ENCODE measurements at places on chromosomes 6 and 20.
A peak's percentile ranks its signal among the peaks of the same experiment; 100 is the strongest.

GRCh38 chr6:50899306-50899870 lies 80.7 kb downstream of the TFAP2B start:
- DNase-seq, result no peak

DNA sequence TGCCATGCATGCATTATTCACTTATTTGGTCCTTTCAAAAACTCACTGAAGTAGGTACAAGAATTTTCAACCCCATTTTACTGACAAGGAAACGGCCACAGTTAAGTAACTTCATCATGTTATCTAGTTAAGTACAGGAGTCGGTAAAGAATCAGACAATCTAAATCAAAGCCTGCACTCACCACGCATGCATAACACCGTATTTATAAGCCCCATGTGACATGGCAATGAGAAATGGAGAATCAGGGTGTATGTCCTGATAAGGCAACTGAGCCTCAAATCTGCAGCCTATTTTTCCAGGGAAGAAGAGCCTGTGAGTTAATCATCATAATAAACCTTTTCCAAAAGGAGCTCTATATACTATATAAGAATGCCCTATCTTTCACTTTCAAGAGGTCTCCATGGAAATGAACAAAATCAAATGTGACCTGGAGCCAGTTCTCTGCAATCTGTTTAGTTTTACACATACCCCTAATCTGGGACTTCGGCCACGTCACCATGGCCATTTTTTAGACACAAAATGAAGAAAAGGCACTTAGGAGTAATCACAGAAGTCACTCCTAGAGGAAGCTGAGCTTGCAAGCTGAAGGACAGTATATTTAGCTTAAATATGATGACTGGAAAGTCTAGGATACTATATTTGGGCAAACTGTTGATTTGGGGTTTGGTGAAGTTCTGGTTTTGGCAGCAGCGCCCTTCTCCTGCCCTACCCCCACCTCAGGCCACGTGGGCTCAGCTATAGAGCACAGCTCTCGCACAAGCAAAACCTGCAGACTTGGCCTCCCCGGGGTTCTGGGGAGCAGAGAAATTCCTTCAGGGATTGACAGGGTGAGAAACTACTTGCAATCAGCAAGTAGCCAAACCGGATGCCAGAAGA lies 19.2 kb downstream of the TRAM2 start:
- DNase-seq, result no peak

DNA sequence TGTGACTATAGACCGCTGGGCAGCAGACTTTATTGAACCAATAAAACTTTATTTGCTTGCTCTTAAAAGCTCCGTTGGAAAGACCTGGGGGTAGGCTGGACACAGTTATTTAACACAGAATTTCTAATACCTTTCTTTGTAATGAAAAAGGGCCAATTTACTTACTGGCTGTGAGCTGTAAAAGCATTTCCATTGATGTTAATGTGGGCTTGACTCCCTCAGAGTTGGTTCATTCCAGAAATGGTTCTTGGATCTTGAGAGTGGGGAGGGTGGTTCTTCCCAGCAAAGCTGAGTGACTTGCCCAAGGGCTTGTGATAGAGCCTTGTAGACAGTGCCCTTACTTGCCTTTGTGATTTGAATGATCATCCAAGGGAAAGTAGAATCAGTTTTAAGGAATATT lies 100.6 kb downstream of the SOX4 start:
- DNase-seq, result no peak

DNA sequence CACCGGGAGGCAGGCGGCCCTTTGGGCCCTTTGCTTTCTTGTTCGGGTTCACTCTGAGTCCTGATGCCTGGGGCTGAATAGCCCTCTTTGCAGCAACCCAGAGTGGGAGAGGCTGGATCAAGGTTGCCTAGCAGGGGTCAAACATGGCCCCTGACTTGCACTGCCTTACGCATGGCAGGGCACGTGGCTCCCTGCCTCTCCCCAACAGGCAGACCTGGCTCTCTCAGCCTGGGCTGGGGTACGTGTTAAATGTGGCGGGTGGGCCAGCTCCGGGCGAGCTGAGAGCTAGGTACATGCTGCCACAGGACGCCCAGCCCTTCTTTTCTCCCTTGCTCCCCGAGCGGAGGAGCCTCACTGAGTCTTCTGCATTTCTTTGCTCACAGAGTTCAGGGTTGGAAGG lies 7.3 kb downstream of the C6orf132 start:
- DNase-seq, result no peak

DNA sequence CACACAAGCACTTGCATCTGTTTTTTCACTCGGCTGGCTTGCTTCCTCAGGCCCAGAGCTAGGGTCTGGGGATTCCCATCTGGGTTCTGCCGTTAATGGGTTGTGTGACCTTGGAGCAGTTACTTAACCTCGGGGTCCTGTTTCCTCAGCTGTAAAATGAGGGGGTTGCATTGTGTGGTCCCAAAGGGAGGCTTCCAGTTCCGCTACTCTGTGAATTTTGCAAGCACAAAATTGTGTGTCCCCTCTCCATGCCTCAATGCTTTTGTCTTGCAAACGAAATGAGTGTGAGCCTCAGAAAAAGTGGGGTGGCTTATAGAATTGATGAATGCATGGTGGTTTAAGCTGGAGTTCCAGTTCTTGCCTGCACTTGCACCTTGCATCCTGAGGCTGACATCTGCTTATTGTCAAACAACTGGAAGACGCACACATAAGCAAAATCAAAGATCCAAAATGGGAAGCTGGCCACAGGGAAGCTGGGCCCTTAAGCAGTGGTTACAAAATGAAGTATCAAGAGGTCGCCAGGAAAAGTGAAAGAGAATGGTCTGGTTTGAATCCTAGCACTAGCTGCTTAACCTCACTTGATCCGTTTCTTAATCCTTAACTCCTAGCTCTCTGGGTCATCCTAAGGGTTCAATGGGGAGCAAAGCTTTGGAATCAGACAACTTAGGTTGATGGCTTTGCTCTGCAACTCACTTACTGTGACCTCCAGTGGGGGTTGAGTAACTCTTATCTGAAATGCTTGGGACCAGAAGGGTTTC lies 490.6 kb downstream of the DHX35 start:
- DNase-seq, result no peak

- no peak for DNase-seq
Observed at GRCh38 chr6:52087498-52087999, at the start of gene PKHD1. Gene PKHD1 (minus strand): TSS chr6:52087613. CDS start chr6:52084933, 2,680 bp downstream.

- no peak for DNase-seq
Observed at GRCh38 chr6:6362056-6362840, 41.8 kb upstream of the F13A1 start.

DNA sequence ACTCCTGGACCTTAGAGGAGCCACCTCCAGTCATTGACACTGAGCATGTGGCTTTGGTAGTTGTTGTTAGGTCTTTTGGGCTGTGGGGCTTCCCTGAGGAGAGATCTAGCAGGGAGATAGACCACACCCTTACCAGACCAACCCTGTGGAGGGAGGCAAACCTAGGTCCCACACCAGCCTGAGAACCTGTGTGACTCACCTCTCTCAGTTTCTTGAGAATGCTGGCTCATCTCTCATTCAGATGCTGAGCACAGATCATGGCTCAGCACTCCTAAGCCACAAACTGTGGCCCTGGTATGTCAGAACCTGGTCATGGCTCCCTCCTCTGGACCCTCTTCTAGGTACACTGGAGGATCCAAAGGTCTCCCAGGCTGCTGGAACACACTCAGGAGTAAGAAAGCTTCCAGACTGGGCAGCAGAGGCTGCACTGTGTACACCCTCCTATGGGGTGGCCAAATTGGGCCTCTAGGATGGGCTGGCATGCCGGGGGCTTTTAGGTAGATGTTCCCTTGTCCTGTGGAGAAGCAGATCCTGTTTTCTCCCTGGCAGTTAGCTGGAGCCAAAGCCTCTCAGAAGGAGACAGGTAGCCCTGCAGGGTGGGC lies 1294.5 kb downstream of the KHDRBS2 start:
- DNase-seq, result no peak

DNA sequence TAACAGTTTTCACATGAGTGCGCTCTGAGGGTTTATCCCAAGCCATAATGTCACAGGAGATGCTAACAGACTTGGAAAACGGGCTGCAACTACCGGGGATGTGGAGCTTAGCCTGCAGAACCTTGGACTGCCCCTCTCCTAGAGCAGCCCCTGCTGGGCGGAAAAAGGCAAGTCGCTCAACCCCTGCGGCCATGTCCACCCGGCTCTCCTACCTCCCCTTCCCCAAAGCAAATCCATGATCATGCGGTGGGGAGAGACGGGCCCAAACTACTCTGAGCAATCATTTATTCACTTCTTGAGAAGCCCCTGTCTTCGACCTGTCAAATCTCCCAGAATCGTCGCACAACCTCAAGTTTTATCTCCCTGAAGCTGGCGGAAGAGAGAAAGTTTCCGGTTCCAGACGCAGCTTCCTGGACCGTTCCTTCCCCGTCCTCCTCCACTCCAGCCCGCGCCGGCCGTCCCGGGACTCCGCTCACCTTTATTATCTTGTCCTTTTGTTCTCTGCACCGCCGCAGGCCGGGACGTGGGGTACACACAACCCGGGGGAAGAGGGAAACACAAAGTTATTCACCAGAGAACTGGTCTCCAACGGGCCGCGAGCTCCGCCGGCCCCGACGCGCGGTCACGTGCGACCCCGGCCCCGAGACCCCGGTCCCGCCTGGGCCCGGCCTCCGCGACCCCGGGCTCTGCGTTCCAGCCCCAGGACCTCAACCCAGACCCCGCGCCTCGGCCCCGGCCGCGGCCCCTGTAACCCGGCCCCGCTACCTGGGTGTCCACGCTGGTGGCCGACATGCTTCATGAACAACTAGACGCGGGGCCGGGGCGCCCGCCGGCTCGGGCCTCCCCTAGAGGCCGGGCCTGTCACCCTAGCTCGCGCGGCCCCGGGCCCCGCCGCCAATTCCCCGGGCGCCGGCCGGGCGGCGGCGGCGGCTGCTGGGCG lies 560 bp downstream of the YTHDF1 start:
- peak; percentile 33 for DNase-seq

GRCh38 chr20:4524792-4525191 lies 196.9 kb upstream of the PRND start:
- no peak for DNase-seq

- no peak for DNase-seq
Observed at GRCh38 chr6:150684161-150684560, 84.5 kb downstream of the PLEKHG1 start.

- no peak for DNase-seq
Observed at GRCh38 chr6:9233226-9233625, 797.9 kb upstream of the SLC35B3 start.

- no peak for DNase-seq
Observed at GRCh38 chr6:73802366-73802765, 106.4 kb downstream of the CD109 start.

GRCh38 chr20:15814360-15814759 lies 758.9 kb downstream of the KIF16B start:
- no peak for DNase-seq

- DNase-seq, result no peak
Observed at GRCh38 chr20:32522526-32522775, 62.7 kb downstream of the NOL4L start.

DNA sequence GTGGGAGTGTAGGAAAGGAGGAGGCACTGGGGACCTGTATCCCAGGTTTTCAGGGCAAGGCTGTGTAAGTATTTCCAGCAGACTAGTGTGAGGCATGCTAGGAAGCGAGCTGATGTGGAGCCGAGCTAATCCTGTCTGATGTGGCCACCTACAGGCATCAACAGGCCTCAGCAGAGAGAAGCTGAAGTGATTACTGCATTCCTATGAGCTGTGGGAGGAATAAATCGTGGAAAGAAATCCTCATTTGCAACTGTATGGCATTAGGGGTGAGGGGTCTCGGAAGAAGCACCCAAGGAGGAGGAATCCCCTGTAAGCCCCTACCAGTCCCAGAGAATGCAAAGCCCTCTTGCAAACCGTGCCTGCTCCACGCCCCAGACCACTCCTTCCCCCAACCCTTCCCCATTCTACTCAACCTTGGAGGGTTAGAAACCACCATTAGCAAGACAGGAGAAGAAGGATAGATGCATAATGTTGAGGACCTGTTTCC lies 41.6 kb downstream of the C6orf15 start:
- no peak for DNase-seq

GRCh38 chr6:135087403-135087802 lies 32.8 kb upstream of the HBS1L start:
- peak; percentile 59 for DNase-seq

DNA sequence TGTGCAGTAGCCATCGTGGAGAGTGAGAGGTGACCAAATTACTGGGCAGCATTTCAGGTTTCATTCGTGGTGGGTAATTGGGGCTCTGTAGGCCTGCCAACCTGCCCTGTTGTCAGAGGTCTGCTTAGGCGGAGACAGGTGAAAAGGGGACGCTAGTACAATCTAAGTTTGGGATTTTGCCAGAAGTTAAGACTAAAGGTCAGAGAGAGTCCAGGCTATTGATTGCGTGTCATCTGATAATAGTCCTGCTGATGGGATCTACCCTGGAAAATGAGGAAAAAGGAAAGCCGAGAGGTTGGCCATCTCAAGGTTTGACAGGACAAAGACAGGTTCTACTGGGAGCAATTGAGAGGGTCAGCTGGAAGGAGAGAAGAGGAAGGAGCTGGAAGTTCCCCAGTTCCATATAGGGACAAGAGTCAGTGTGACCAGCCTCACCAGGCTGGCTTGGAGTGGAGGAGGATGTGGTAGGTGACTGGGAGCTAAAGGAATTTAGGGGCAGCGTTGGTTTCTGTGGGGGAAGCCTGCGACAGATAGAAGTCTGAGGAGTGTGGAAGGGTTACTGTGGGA lies 10.9 kb downstream of the ARFGEF2 start:
- no peak for DNase-seq

DNA sequence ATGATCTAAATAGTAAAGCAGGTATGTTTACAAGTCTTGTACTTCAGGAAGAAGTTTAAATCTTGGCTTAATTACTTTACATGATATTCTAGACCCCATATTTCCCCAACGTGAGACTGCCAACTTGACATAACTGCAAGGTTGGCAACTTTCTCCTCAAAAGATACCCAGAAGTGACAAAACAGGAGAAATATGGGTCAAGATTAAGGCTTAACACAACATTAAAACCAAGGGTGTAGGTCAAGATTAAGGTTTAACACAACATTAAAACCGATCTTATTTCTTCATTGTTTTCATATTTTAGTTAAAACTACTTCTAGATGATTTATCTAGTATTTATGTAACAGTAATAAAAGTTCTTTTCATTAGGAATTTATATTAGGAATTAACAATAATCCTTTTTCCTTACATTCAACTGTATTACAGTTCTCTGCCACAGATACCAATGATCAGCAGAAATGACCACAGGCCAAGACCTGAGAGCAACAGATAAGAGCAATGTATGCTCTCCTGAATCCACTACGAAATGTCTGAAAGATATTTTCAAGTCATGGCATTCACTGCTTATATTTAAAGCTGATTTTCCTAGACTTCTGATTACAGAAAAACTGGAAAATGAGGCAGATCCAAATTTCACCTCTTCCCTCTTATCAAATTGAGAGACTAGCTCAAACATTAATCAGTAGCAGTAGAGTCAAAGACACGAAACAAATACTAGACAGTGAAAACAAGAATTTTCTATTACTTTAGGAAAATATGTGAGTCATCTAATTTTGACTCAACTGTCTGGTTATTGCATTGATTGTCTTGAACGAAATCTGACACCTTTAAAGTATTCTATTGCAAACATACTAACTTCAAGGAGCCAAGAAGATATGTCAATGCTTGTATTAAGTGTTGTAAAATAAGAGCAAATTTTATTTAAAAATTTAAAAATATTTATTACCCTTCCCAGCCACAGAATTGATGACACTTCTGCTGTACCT lies 72.3 kb downstream of the RNGTT start:
- DNase-seq, result no peak

- no peak for DNase-seq
Observed at GRCh38 chr6:167660944-167661551, 165.7 kb upstream of the AFDN start.

- no peak for DNase-seq
Observed at GRCh38 chr6:169907419-169908115, 156.1 kb downstream of the ERMARD start.

GRCh38 chr20:31707258-31707615 lies 15.4 kb downstream of the BCL2L1 start:
- DNase-seq, result no peak

- no peak for DNase-seq
Observed at GRCh38 chr20:62087227-62087626, 21.5 kb upstream of the TAF4 start.
